ENCODE measurements at places on chromosomes 2 and 18.

DNA sequence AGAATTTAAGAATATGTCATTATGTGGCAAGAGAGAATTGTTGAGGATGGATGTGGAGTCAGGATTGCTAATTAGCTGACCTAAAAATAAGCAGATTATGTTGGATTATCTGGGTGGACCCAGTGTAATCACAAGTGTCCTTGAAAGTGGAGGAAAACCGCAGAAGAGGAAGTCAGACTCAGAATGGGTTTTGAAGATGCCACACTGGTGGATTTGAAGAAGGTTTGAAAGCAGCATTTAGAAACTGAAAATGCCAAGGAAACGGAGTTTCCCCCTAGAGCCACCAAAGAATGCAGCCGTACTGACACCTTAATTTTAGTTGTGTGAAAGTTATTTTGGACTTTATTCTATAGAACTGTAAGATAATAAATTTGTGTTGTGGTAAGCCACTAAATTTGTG lies 41.6 kb upstream of the DPP10 start:
- DNase-seq, result no peak

GRCh38 chr2:160241251-160242137 lies 41.4 kb upstream of the ITGB6 start:
- no peak for DNase-seq

- no peak for DNase-seq
Observed at GRCh38 chr2:158031371-158031770, 70.3 kb upstream of the UPP2 start.

DNA sequence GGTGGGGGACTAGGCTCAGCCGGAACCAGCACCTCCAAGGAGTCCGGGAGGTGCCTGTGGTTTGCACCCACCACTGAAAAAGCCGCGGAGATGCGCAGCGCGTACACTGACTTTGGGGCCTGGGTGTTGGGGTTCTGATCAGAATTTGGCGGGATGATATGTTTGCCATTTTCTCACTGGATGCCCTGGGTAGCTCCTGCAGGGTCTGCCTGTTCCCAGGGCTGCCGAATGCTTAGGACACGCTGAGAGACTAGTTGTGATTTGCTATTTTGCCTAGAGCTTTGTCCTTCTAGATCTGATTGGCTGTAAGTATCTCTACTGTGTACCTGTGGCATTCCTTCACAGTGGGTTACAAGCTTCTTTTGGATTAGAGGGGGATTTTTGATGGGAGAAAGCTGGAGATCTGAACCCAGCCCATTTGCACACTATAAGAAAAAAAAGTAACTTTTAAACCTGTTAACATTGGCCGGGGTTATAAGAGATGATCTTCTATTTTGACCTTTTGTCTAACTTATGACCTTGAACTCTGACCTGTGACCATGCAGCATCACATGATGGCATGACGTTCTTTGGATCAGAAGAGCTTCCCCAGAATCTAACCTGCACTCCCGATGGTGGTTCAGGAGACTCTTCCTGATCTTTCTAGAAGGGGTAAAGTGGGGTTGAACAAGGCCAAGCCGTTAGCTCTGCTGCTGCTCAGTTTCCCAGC lies 1.6 kb downstream of the KCNE4 start:
- DNase-seq, result no peak

DNA sequence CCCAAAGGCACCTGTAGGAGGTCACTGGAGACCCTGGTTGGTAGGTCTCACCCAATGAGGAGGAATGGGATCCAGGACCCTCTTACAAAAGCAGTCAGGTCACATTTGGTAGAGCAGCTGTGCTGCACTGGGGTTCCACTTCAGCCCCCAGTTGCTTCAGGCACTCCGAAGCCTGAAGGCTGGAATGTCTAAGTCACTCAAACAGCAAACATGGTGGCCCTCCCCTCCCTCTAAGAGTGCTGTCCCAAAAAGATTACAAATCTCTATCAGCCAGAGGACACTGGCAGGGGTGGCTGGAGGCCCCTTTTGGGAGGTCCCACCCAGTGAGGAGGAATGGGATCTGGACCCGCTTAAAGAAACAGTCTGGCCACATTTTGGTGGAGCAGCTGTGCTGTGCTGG lies 17.7 kb downstream of the MSTN start:
- DNase-seq, result no peak

DNA sequence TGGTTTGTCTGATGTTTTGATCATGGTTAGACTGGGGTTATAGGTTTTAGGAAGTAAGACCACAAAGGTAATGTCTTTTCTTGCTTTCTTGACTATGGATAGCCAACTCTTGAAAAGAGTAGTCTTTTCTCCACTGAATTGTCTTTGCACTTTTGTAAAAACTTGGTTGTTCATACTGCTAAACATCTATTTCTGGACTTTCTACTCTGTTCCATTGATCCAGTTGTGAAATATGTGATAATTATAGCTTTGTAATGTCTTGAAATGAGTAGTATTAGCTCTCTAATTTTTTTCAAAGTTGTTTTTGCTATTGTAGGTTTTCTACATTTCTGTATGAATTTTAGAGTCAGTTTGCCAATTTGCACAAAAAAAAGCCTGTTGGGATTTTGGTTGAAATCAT lies 13.1 kb upstream of the UGT1A9 start:
- DNase-seq, result no peak

DNA sequence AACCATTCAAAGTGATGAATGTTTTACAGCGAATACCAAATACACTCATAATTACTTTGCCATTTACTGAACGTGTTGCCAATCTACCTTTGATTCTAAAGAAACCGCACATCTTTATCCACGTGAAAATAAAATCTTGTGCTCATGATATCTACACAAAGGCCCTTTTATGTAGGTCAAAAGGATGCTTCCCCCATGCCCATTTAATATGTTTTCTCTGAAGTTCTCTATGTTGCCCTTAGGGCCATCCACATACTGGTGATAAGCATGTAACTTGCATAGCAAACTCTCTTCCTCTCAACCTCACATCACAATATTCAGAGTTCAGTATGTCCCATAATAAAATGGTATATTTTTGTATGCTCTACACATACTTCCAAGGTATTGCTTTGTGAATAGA lies 380.0 kb upstream of the FIGN start:
- DNase-seq, result no peak

- no peak for DNase-seq
Observed at GRCh38 chr2:31401580-31401979, 13.0 kb downstream of the XDH start.

DNA sequence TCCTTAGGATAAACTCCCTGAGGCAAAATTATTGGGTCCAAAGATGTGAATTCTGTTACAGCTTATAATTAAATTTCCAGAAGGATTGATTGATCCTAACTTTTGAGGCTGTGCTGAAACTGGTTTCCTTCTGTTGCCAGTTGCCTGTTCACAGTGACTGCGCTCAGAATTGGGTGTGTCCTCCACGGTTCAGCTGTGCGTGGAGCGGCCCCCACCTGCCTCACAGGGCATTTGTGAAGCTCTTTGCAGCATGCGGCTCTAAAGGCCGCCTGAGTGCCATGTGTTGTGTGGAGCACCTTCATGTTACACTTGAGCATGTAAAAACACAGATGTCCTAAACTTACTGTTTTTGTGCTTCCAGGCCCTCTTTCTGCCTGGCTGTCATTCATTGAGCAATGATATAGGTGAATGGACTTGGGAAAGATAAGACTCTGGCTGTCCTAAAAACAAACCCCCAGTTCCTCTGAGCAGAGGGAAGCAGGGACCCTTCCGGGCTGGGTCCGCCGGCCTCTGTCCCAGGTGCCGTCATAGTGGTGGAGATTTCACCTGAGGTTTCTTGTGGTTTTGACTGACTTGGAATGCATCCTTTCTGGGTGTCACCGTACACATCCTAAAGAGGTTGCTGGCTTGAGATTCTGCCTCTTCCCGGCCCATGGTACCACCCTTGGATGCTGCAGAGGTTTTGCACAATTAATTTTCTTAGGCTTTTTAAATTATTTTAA lies 173.6 kb downstream of the LDLRAD4 start:
- no peak for DNase-seq

DNA sequence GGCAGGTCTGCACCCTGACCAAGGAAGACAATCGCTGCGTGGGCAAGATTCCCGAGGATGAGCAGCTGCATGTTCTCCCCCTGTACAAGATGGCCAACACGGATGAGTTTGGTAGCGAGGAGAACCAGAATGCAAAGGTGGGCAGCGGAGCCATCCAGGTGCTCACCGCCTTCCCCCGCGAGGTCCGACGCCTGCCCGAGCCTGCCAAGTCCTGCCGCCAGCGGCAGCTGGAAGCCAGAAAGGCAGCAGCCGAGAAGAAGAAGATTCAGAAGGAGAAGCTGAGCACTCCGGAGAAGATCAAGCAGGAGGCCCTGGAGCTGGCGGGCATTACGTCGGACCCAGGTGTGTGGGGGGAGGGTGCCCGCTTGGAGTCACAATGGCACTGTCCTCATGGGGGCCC lies 48.4 kb downstream of the BOLA3 start:
- DNase-seq, result no peak

DNA sequence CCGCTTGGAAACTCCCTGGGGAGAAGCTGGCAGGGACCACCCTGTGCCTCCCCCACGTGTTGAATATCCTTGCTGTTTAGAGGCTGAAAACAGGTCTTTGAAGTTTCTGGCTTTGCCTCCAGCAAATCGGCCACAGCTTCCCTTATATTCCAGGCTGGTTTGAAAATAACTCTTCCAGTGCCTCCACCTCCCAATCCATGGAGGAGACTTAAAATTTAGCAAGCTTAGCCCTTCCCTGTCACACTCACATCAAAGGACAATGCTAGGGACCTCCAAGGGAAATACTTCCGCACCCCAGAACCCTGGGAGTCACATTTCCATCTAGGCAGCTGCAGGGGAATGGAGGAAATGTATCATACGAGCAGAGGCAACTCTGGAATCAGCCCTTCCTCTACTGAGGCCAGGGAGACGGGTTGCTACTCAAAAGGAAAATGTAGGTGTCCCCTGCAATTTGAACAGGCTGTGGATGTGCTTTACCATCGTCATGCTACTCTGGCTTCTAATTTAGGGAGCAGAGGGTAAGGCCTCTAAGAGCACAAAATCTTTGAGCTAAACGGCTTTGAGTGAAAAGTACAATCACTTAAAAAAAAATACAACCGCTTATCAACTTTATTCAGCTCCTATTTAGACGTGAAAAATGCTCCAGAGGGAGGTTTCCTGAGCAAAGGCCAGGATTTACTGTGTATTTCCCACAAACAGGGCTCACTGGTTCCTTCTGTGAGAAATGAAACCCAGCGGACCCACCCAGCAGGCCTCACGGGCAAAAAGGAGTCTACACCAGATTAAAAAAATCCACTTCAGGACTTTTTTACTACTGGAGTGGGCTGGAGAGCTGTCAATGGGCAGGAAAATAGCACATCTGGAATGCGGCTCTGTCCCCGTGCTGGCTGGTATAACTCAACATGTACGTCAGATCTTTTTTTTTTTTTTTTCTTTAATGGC lies 49.4 kb upstream of the PKDCC start:
- DNase-seq, result no peak

DNA sequence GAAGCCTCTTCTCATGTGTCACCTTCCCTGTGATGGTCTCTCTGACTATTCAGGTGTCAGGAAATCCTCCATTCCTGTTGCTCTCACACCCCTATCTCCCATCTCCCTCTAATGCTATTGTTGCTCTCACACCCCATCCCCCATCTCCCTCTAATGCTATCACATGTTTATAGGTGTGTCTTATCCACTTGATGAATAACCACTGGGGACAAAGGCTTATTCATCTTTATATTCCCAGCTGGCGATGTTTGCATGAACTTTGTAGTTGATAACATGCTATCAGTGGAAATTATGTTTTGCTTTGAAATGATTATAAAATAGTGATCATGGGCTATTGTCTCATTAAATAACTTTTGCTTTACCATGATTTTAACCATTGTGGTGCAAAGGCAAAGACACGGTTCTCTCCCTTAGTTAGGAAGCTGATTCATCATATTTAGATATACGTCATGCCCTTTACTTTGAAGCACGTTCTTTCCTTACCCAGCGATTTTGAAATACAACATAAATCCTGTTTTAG lies 220.5 kb downstream of the PMAIP1 start:
- DNase-seq, result no peak

GRCh38 chr2:99662761-99663341 lies 173.0 kb upstream of the REV1 start:
- DNase-seq, result no peak

GRCh38 chr2:32264422-32265105 lies at the start of gene NLRC4:
TSS of gene NLRC4 (minus strand) at chr2:32264886. CDS start at chr2:32256775, 8,111 bp downstream.
- DNase-seq, result peak; percentile 17
